ENCODE measurements at places on chromosomes 2 and 18.

- no peak for DNase-seq
Measured at GRCh38 chr2:201758873-201759272, 21.9 kb downstream of the ALS2 start.

GRCh38 chr2:160634436-160634835, 140.8 kb upstream of the RBMS1 start:
- no peak for DNase-seq

GRCh38 chr2:10073706-10074105, 6.5 kb downstream of the CYS1 start:
- no peak for DNase-seq

GRCh38 chr2:64919261-64919660, 69.9 kb upstream of the SLC1A4 start:
- DNase-seq = no peak

GRCh38 chr2:46062637-46063412, 234.4 kb upstream of the EPAS1 start:
- DNase-seq = peak; percentile 76

- no peak for DNase-seq
Measured at GRCh38 chr18:63141778-63142176, 177.8 kb downstream of the BCL2 start.

DNA sequence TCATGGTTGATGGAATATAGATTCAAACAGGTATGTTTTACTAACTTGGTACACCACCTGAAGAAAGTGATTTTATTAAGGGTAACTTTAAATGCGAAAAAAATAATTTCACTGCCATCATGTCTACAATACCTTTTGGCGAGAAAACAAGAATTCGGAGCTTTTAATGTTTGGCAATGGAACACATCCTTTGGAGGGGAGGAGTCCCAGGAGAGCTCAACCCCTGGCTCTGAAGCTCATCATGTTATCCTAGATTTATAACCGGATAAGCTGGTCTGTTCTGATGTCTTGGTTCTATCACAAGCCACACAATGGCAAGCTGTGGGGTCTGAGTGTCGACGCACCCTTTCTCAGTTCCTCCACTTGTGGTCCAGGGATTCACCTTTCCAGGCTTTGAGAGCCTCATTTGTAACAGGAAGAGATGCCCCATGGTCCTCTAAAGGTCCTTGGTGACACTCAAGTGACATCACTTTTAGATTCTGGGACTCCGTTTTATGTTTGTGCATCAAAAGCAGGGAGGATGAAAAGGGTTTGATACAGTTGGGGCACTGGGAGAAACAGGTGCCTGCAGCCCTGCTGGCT, 172.7 kb downstream of the BCL2 start:
- no peak for DNase-seq

DNA sequence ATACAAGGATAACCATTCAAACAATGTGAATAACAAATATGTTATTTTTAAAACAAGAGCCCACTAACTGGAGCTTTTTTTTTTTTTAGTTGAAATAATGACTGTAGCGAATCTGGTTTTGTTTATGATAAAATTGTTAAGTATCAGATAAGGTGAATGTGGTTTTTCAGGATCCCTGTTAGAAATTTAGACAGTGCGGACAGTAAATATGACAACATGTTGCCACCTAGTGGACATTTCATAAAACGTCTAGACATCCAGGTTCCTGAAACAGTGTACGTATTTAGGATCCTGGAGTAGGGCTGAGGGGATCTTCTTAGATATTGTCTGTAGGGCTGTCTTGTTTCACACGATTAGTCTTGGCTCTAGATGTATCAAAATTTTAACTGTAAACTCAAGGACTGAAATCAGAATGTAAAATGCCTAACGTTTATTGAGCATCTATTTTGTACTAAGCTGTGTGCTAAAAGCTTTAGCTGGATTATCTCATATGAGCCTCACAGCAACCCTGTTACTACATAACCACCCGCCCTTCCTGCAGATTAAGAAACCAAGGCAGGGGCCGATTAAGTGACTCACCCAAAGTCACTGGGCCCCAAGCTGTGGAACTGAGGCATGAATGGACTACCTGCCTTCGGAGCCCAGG, 23.9 kb upstream of the CCDC68 start:
- DNase-seq = peak; percentile 25

DNA sequence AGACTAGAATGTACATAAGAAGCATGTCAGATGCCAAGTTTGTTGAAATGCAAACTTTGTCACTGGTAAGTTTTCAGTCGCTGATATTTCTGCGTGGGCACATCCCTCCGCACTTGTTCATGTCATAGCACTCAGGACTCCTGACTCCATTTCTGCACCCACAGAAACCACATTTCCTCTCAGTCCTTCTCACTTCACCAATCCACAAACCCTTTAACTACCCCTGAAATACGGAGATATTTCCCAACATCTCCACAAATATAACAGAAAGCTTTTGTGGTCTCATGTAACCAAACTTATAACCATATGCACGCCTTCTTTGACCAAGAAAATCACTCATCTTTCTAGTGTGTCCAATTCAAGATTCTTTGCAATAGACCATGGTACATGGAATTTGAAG, 276.9 kb upstream of the ERBB4 start:
- no peak for DNase-seq

DNA sequence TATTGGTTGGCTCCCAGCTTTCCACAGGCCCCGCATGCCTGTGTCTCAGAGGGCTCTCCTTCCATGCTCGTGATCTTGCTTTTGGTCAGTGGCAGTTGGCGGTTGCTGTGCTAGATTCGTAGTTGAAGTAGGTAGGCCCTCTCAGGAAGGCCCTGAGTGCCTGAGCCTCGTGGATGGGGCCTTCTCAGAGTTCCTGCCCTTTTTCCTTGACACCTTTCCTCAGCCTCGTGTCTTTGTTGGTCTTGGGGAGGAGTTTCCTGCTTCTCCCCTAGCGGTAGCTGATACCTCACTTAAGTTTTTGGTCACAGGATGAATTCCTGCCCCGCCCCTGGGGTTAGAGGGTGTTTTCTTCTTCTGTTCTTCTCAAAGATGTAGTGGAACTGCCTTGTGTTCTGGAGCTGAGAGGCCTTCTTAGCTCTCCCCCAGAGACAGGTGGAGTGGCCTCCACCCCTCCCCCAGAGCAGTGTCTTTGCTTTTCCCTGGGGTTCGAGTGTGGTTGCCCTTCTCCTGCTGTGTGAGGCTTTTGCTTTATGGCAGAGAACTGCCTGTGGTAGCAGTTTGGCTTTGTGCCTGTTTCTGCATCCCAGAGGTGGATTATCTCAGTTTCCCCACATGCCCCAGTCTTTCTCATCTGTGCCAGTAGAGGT, 94.8 kb downstream of the ZNF407 start:
- no peak for DNase-seq

DNA sequence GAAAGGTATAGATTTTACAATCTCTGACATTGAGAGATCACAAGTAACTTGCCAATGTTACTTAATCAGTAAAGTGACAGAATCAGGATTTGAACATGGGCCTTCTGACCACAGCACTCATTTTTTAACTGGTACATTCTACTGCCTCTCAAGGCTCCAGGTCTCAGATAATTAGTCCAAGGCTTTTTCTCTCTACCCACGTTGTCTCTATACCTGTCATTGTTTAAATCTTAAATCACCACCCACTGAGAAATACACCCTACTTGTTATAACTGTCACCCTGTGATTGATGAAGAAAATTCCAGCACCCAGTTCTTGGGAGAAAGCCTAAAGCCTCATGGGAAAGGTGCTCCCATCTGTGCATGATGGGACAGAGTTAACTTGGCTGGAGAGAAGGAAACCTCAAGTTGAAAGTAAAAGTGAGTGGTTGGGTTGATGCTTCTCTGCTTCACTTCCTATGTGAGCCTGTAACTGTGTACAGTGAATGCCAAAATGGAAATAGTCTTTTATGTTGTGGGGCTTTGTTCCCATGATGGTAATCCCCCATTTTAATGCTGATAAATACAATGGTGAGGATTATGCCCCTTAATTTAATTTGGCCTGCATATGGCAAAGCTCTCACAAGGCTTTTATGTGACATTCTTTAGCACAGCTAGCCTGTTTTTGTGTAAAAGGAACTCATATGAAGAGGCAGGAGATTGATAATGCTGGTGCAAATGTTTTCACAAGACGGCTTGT, 190.1 kb upstream of the SP5 start:
- DNase-seq = no peak

DNA sequence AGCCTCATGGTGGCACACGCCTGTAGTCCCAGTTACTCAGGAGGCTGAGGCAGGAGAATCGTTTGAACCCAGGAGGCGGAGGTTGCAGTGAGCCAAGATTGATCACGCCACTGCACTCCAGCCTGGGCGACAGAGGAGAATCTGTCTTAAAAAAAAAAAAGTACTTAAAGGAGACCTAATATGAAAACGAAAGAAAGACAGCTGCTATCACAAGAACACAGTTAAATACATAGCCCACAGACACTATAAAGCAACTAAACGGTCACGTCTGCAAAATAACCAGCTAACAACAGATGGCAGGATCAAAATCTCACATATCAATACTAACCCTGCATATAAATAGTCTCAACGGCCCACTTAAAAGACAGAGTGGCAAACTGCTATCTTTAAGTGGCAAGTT, 43.9 kb upstream of the TACR1 start:
- DNase-seq = no peak

- DNase-seq = no peak
Measured at GRCh38 chr2:158378926-158379325, 77.6 kb downstream of the CCDC148 start.

GRCh38 chr2:6496376-6496775, 369.3 kb downstream of the CMPK2 start:
- DNase-seq = no peak

DNA sequence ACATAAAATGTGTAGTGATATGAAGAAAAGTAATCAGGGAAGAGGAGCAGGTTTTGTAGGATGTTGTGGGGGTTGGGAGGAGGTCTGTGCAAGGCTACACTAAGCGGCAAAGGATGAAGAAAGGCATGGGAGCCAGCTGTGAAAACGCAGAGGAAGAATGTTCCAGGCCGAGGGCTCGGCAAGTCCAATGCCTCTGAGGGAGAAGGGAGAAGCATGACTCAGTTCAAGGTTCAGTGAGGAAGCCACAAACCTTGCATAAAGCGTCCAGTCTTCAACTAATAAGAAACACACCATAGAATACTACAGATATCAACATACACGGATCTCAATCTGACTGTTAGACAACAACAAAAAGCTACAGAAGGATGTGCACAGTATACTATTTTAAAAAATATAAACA, 16.2 kb downstream of the EPB41L3 start:
- DNase-seq = no peak

- no peak for DNase-seq
Measured at GRCh38 chr2:26081556-26081955, 47.7 kb downstream of the RAB10 start.

DNA sequence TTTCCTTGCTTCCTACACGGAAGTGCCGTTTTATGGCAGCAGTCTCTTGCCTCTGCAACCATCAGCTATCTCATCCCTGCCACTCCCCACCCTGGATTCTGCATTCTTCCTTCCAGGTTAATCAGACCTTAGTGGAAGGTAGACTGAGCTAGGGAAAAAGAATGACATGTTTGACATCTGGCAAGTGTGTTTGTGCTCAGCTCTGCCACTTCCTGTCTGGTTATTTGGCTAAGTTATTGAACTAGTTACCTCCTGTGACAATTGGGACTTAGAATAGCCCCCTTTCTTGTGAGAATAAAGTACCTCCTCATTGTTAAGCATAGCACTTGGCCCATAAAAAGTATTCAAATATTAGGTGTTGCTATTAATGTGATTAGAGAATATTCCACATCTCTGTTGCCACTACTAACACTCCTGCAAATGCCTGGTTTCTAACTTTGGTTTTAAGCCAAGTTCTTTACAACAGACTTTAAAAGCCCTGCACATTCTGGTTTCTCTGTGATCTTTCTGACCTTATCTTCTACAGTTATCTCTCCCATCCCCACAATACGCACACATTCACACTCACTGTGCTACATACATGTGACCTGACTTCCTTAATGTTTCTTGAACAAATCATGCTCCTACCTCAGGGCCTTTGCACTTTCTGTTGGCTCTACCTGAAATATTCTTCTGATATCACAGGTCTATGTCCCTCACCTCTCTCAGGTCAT, 10.8 kb upstream of the MAPRE2 start:
- no peak for DNase-seq

- DNase-seq = no peak
Measured at GRCh38 chr2:46564811-46565241, 85.5 kb downstream of the TMEM247 start.

- DNase-seq = no peak
Measured at GRCh38 chr2:128486640-128487375, 168.1 kb upstream of the HS6ST1 start.

GRCh38 chr2:10001586-10001985, 41.8 kb upstream of the KLF11 start:
- no peak for DNase-seq

DNA sequence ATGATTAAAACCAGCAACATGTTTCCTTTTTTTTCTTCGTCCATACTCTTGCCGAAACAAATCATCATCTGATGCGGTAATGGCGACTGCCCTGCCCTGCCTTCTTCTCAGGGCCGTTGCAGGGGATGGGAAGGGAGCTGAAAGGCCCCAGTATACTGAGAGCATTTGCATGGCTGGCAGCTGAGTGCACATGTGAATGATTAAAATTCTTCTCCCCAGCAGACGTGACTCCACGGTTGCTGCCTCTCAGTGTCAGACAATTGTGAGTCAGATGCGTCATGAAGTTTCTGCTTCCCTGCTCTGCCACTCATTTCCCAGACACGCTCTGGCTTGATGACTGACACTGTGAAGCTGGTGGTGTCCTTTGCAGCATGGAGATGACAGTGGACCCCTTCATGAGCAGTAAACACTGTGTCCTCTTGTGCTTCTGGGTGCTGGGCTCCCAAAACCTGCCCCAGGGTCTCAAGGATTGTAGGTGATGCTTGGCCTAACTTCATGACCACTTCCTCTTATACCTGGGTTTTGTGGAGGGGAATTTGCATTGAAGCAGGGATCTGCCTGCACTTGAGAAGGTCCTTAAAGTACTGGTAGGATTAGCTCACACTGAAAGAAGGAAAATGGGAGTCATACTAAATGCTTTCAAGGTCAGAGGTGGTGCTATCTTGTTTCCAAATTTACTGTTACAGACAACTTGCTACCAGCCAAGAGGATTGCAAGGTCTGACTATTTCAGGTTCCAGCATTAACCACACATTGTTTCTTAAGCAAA, 222.5 kb upstream of the COPS8 start:
- DNase-seq = no peak

DNA sequence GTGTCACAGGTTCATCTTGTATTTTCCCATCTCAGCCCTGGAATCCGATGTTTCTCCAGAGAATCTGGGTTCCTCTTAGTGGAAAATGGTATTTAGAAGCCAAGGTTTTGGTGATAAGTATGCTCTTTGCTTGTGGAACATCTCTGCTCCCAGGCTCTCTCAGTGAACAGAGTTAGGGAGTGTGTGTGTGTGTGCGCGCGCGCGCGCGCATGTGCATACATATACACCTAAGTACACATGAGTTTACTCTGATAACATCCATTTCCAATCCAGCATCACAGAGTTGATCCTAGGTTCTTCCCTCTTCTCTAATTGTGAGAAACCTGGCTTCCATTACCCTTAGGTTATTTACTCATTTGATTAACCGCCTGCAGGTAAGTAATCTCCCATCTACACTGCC, 41.7 kb downstream of the ABCG8 start:
- DNase-seq = no peak

- no peak for DNase-seq
Measured at GRCh38 chr2:2472881-2473280, 141.8 kb upstream of the MYT1L start.

GRCh38 chr2:11498543-11499034, 32.6 kb upstream of the E2F6 start:
- peak; percentile 59 for DNase-seq
